Stimulated activated CD4-positive, alpha-beta T cell treated with anti-CD3 and anti-CD28 coated beads, Interleukin-2, amount 100 ng/mL, for 24 hours (primary cell): ENCODE measurements at places on chromosomes 1 and 21.

DNA sequence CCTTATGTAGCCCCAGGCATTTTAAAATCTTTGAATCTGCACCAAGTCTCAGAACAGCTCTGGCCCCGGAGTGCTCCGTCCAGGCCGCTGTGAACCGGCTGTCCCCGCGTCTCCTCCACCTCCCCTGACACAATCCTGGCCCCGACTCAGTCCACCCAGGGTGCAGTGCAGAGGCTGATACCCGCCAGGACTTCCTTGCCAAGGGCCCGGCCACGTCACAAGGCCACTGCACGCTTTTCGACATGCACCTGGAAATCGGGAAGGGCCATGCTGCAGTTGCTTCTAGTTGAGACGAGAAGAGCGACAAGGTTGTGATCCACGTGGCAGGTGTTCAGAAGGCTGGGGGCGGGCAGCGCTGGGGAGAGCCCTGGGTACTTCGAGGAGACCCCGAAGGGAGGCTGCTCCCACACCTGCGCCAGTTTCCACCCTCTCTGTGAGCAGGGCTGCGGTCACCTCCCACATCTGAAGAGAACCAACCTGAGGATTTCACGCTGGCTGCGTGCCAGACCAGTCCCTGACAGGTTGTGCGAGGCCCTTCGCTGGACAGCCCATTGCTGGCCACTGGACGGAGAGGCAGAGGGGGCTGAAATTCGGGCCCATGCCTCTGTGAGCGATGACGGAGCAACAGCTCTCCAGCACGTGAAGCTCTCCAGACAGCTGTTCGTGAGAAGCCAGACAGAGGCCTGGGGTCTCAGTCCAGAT is 6.7 kb downstream of the VWA1 start:
- DNase-seq = no peak

DNA sequence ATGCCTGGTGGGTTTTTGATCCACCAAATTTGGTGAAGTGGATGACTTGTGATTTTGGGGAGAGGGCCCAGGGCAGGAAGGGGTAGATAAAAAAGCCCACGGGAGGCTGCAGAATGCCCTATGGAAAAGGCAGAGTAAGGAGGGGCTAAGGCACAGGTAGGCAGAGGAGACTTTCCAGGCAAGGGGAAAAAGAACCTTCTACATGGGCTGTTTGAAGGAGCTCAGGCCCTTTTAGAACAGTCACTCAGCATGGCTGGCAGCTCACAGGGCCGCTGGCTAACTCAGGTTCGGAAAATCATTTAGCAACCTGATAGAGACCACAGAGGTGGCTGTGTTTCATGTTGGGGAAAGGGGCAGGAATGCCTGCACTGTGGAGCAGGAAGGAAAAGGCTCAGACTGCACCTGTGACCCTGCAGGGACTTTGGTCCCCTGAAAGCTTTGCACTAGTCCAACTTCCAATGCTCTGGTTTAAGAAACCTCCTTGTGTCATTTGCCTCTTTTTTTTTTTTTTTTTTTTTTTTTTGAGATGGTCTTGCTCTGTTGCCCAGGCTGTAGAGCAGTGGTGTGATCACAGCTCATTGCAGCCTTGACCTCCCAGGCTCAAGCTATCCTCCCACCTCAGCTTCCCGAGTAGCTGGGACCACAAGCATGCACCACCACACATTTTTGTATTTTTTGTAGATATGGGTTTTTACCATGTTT is 58.5 kb upstream of the ENAH start:
- DNase-seq = no peak

GRCh38 chr1:56477164-56478111 is 101.9 kb downstream of the PLPP3 start:
- DNase-seq = no peak

GRCh38 chr1:167862432-167863076 is 51.4 kb downstream of the ADCY10 start:
- no peak for DNase-seq

GRCh38 chr21:31553926-31554325 is 105.6 kb upstream of the SOD1 start:
- no peak for DNase-seq

DNA sequence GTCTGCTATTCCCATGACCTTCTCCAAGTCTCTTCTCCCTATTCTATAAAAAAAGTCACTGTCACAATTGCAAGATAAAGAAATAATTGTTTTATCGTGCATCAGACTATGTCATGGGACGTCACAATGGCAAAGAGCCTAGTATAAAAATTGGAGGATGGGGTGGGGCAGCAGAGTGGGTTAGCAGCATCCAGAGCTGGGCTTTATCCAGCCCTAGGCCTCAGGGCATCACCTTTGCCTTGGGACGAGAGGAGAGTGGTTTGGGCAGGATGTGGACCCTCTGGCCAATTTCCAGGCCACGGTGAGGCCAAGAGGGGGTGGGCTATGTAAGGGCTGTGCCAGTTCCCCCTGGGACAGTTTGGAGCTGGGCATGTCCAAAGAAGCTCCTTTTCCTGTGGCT is 25.7 kb downstream of the WNT4 start:
- DNase-seq = no peak

GRCh38 chr1:82162486-82163420 is 362.0 kb downstream of the ADGRL2 start:
- DNase-seq = no peak

- no peak for DNase-seq
Observed at GRCh38 chr1:25432749-25433388, 2.2 kb downstream of the MACO1 start.

- no peak for DNase-seq
Observed at GRCh38 chr1:35857830-35858229, 25.2 kb upstream of the AGO1 start.

DNA sequence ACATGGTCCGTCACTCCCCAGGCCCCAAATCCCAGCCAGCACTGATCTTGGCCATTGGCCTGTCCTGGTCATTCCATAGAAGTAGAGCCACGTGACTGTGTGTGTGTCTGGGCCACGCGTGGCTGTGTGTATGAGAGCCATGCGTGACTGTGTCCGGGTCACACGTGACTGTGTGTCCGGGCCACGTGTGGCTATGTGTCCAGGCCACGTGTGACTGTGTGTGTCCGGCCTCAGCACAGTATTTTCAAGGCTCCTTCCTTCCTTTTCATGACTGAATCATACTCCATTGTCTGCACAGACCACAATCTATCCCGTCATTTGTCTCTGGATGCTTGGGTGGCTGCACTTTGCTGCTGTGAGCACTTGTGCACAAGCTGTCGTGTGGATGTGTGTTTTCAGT is 67.4 kb downstream of the SKI start:
- no peak for DNase-seq
